HepG2 (cell line): ENCODE measurements at places on chromosomes 13 and 19. TPM values are rescaled to one million over a fixed set of nuclear protein-coding genes. Genes with fewer than 3 reads are reported as not detected.

DNA sequence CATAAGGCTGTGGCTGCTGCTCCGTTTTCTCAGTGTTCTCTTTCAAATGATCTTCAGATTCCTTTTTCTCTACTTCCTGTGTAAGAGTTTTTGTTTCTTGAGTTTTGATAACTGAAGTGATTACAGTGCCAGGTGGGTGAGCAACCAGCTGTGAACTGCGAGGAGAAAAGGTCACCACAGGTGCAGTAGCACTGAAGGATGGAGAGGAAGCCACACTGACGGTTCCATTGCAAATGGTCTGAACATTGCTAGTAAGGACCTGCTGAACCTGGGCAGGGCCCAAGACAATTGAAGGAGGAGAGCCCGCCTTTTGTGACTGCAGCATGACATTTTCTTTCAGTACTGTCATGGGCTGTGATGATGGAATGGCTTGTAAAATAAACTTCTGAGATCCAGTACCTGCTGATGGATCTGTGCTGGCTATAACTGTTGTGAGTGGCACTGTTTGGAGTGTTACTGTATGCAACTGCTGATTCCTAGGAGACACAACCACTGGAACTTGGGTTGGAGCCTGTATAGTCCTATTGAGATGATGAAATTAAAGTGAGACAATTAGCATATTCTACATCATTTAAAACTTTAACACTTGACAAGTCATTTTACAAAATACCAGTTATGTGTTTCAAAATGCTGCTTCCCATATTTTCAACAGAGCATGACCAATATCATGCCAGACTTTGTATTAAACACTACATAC, 85.5 kb downstream of the ELF1 start:
- H3K4me3 ChIP-seq, result no peak overlapping the region
- no peak for DNase-seq
- no peak overlapping the region for H3K27ac ChIP-seq

DNA sequence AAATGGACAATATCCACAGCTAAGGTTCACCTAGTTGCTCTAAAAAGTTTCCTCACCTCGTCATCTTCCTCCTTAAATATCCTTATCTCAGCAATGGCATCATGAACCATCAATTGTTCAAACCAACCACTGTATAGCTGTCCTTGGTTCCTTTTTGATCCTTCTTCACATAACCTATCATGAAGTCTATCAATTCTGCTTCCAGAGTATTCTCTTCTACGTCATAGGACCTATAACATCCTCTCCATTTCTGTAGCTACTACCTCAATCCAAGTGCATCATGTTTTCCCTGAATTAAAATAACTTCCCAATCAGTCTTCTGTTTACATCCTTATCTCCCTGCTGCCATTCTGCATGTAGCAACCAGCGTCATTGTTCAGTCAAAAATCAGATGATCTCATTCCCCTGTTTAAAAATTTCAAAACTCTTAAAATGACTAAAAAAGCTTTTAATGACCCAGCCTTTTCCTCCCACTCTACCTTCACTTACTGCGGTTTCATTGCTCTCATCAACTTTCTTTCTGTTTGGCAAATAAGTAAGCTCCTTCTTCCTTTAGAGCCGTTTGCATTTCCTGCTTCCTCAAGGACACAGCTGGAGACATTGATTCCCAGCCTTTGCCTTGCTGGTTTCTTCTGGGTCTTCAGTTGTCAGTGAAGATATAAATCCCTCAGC, 223.9 kb upstream of the MIR17HG start:
- no peaks in the 10 kb centered on the region for H3K4me1 ChIP-seq
- DNase-seq, result no peak
- no peaks in the 10 kb centered on the region for H3K27me3 ChIP-seq
- no peaks in the 10 kb centered on the region for H3K36me3 ChIP-seq
- H3K4me3 ChIP-seq, result no peak overlapping the region

- no peak overlapping the region for H3K27ac ChIP-seq
- peaks cover 15% of the 10 kb centered on the region; the same call in 1 of the 3 replicates for H3K27me3 ChIP-seq
- H3K4me1 ChIP-seq, result no peaks in the 10 kb centered on the region
- H3K36me3 ChIP-seq, result no peaks in the 10 kb centered on the region
- no peak overlapping the region for H3K4me3 ChIP-seq
- no peak for DNase-seq
Measured at GRCh38 chr13:75873494-75873893, 237.4 kb downstream of the LMO7 start.

- no peak overlapping the region for H3K27ac ChIP-seq
- no peaks in the 10 kb centered on the region for H3K27me3 ChIP-seq
- H3K36me3 ChIP-seq, result no peaks in the 10 kb centered on the region
- DNase-seq, result no peak
- no peaks in the 10 kb centered on the region for H3K4me1 ChIP-seq
Measured at GRCh38 chr19:39746836-39747529, 9.2 kb upstream of the CLC start.

- DNase-seq, result no peak
- H3K4me3 ChIP-seq, result no peak overlapping the region
- peaks cover 31% of the 10 kb centered on the region for H3K4me1 ChIP-seq
- H3K27ac ChIP-seq, result no peak overlapping the region
- H3K27me3 ChIP-seq, result no peaks in the 10 kb centered on the region
Measured at GRCh38 chr13:94122300-94122915, 357.1 kb downstream of the DCT start.

DNA sequence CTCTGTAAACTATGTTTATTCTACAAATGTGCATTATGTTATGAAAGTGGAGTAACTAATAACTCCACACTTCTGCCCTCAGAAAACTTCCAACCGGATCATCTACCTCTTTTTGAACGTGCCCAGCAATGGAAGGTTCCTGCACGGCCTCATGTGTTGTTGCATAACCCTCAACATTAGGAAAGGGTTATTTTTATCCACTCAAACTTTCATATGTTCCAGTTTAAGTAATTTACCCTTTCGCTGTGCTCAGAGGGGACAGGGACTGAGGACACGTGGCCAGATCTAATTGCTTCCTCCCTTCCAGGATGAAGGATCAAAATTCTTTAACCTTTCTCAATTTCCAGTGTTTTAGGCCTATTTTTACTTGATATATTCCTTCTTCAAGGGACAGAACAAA, 29.6 kb downstream of the IRS2 start:
- H3K36me3 ChIP-seq, result no peaks in the 10 kb centered on the region
- no peak for DNase-seq
- 0 out of 3 replicates have a peak, but pooled peaks cover 3% of the 10 kb centered on the region for H3K27me3 ChIP-seq
- no peaks in the 10 kb centered on the region for H3K4me1 ChIP-seq
- H3K4me3 ChIP-seq, result no peak overlapping the region

- no peak overlapping the region for H3K27ac ChIP-seq
- H3K36me3 ChIP-seq, result no peaks in the 10 kb centered on the region
- H3K4me3 ChIP-seq, result no peak overlapping the region
Measured at GRCh38 chr13:32023698-32024097, 7.9 kb upstream of the FRY start.

GRCh38 chr19:3464587-3465235, 15.6 kb downstream of the SMIM24 start:
- H3K4me1 ChIP-seq, result 0 out of 2 replicates have a peak, but pooled peaks cover 8% of the 10 kb centered on the region
- H3K36me3 ChIP-seq, result no peaks in the 10 kb centered on the region; the same call in 1 of the 2 replicates
- no peak overlapping the region for H3K4me3 ChIP-seq
- no peaks in the 10 kb centered on the region for H3K27me3 ChIP-seq
- no peak overlapping the region for H3K27ac ChIP-seq

DNA sequence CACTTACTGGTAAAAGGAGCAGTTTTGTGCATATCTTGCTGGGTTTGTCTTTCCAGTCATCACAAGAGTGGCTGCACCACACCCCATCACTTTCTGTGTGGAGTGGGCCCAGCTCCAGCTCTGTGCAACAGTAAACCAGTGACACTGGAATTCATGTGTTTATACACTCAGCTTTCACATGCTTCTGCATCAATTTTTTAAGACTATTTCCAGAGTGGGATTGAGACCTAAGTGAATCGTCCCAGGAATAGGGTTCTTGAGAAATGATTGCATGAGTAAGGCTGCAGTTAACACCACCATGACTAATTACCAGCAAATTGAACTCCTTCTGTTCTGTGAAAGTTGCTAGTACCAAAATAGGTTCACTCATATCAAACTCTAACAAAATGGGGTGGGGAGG, 5.3 kb upstream of the CFAP97D2 start:
- no peaks in the 10 kb centered on the region for H3K36me3 ChIP-seq
- no peaks in the 10 kb centered on the region for H3K4me1 ChIP-seq
- no peak overlapping the region for H3K27ac ChIP-seq
- H3K27me3 ChIP-seq, result no peaks in the 10 kb centered on the region; the same call in none of the 2 replicates
- H3K4me3 ChIP-seq, result no peak overlapping the region

DNA sequence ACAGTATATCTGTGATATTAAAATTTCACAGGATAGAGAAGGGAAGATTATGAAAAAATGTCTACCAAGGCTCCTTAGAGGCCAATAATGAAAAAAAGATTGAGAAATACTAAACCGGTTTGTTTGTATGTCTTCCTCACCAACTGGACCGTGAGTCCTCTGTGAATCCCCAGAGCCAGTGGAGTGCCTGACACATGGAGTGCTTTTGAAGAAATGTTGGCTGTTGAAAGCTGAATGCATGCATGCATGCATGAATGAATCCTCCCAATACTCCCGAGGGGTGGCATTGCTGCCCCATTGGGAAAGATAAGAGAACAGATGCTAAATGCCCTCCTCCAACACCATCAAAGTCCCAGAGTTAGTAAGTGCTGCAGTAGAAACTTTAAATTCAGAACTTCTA, 152.7 kb upstream of the SERP2 start:
- no peak for DNase-seq
- H3K27me3 ChIP-seq, result no peaks in the 10 kb centered on the region
- no peaks in the 10 kb centered on the region for H3K36me3 ChIP-seq
- H3K4me1 ChIP-seq, result no peaks in the 10 kb centered on the region

DNA sequence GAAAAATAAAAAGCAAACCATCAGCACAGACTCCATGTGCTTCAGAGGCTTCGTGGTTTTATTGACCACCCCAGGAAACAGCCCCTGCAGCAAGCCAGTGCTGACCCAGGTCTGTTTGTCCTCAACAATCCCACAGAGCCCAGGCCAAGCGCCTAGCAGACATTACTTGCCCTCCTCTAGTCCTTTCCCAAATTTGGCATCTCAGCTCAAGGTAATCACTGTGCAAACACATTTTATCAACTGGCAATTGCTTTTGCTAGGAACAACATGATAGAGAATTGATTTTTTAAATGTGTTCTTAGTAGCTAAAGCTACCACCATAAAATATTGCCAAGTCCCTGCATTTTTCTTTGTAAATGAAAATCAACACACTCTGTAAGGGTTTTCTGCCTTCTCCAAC, 121.8 kb downstream of the STOML3 start:
- H3K27ac ChIP-seq, result no peak overlapping the region
- H3K4me3 ChIP-seq, result no peak overlapping the region
- no peak for DNase-seq

- H3K4me1 ChIP-seq, result no peaks in the 10 kb centered on the region
- no peaks in the 10 kb centered on the region for H3K27me3 ChIP-seq
- H3K4me3 ChIP-seq, result no peak overlapping the region
- no peak overlapping the region for H3K27ac ChIP-seq
Measured at GRCh38 chr13:35502456-35502855, 26.0 kb upstream of the MAB21L1 start.

DNA sequence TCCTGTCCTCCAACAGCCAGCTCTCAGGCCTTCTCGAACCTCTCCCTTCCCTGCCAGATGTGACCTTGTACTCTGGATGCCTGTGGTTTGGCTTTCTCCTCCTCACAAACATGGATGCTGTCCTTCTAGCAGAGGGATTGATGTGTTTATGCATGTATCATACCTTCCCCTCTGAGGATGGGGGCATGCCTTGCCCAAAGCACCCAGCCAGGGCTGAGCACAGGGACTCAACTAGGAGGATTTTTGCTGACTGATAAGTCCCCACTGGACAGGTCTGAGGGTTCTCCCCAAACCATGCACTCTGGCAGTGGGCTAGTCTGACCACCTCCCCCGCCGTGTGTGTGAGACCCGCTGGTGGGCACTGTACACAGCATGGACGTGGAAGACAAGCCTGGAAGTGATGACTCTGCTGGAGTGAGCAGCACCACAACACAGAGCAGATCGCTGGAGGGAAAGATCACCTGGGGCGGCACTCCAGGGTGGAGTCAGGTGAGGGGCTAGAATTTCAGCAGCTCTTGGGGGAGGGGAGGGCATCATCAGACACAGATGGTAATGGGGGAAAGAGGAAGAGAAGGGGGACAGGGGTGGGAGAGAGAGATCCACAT, 360.3 kb upstream of the ZNF507 start:
- H3K4me3 ChIP-seq, result no peak overlapping the region
- no peaks in the 10 kb centered on the region for H3K27me3 ChIP-seq
- no peak overlapping the region for H3K27ac ChIP-seq
- no peaks in the 10 kb centered on the region for H3K4me1 ChIP-seq

GRCh38 chr13:83024232-83024631, 858.0 kb downstream of the SLITRK1 start:
- H3K27ac ChIP-seq, result no peak overlapping the region
- no peak for DNase-seq
- no peaks in the 10 kb centered on the region for H3K4me1 ChIP-seq
- no peak overlapping the region for H3K4me3 ChIP-seq
- H3K36me3 ChIP-seq, result no peaks in the 10 kb centered on the region
- H3K27me3 ChIP-seq, result no peaks in the 10 kb centered on the region

- no peak overlapping the region for H3K4me3 ChIP-seq
- no peaks in the 10 kb centered on the region for H3K36me3 ChIP-seq
- H3K4me1 ChIP-seq, result no peaks in the 10 kb centered on the region
- no peaks in the 10 kb centered on the region for H3K27me3 ChIP-seq
- no peak for DNase-seq
Measured at GRCh38 chr19:46179076-46179759, 31.2 kb downstream of the IGFL2 start.

DNA sequence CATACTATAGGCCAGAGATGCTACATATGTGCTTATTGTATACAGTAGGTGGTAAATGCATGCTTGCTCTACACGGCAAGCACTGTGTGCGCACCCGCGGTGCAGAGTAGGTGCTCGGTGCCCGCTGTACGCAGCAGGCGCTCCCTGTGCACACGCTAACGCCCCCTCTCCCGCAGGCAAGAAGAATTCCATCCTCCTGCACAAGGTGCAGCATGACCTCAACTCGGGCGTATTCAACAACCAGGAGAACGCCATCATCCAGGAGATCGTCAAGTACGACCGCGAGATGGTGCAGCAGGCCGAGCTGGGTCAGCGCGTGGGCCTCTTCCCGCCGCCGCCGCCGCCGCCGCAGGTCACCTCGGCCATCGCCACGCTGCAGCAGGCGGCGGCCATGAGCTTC, 17.7 kb downstream of the POLRMT start:
- H3K36me3 ChIP-seq, result peaks cover 9% of the 10 kb centered on the region
- H3K27ac ChIP-seq, result no peak overlapping the region
- no peak for DNase-seq
- no peak overlapping the region for H3K4me3 ChIP-seq
- no peaks in the 10 kb centered on the region for H3K4me1 ChIP-seq
- H3K27me3 ChIP-seq, result no peaks in the 10 kb centered on the region

DNA sequence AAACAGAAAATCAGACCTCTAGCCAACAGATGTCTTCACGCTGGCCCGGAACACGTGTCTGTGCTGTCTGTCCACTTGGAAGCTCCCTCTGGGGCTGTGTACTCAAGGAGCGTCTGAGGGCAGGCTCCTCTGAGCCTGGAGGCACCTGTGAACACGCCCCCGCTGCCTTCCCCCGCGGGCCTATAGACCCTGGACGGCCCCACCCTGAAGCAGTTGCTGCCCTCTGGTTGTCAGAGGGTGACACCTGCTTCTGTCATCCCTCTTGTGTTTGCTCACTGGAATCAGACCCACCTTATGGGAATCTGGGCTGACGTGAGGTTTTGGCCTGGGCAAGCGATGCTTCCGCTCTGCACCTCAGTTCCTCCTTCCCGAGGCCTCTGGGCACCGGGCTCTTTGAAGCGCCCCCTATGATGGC, 19.2 kb downstream of the EPN1 start:
- no peak overlapping the region for H3K4me3 ChIP-seq
- H3K27ac ChIP-seq, result no peak overlapping the region
- no peaks in the 10 kb centered on the region for H3K4me1 ChIP-seq
- no peak for DNase-seq
- peaks cover 25% of the 10 kb centered on the region for H3K36me3 ChIP-seq

The MYO16 gene
- total RNA-seq, result not detected in 2 replicates

The C19orf25 gene
- 32.3 and 32.4 TPM in 2 replicates for total RNA-seq

The CGB5 gene
- total RNA-seq, result not detected in 2 replicates

The PEG3 gene
- total RNA-seq, result 394 and 704 TPM in 2 replicates

The ZNF439 gene
- 3.9 and 4.9 TPM in 2 replicates for total RNA-seq

The LMTK3 gene
- 0.22 and 0.29 TPM in 2 replicates for total RNA-seq
